ENCODE measurements at places on chromosomes 1 and 21.

- DNase-seq = no peak
Observed at GRCh38 chr21:14748662-14749061, 202.5 kb upstream of the SAMSN1 start.

- DNase-seq = no peak
Observed at GRCh38 chr1:32791881-32792280, 25.3 kb downstream of the YARS1 start.

GRCh38 chr1:8070381-8070811 is 44.3 kb upstream of the ERRFI1 start:
- DNase-seq = no peak

DNA sequence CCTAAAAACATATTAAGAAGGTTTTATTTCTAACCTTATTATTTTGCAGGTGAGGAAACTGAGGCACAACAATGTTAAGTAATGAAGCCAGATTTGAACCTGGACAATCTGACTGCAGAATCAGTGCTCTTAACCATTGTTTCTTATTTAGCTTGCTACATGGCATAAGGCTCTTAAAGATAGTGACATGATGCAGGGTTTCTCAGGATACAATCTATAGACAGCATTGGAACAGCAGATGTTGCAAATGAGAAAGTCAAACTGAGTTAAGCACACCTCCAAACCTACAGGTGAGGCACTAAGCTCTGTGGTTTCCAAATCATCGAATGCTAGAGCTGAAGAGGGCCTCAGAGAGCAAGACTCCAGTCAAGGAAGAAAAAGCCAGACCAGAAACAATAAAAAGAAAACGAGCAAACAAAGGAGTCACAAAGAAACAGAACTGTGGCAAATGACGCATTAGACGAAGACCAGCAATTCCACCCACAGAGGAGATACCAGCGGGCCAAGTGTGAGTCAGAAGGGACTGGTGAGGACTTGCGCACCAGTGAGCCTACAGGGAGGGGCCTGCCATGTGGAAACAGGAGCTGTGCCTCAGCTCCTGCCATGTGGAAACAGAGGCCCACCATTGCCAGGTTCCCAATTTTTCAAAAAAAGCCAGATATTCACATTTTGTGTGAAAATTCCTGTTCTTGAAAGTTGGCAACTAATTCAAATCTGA is 14.4 kb downstream of the CD58 start:
- no peak for DNase-seq

- no peak for DNase-seq
Observed at GRCh38 chr21:14244911-14245310, 29.0 kb downstream of the RBM11 start.

DNA sequence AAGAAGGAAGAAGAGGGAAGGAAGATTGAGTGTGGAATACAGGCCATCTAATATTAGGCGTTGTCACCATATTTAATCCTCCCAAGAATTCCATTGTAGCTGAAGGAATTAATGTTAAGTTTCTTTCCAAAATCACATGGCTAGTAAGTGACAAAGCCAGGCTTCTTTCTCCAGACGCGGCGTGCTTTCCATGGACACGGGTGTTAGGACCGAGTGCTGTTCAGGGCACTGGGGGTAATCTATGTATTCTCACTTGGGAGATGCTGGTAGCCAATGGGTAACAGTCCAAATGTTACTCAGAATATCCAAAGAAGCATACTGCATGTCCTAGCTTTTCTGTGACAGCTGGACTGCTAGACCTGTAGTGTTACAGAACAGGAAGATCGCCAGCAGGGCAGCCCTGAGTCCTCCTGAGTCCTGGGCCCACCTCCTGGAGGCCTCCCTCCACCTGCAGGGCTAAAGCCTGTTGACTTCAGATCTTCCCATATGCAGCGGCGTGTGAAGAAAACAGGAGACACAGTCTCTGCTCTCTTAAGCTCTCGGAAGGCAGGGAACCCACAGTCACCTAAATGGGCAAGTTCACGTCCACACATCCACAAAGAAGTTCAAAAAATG is 5.3 kb downstream of the IGSF9 start:
- no peak for DNase-seq

DNA sequence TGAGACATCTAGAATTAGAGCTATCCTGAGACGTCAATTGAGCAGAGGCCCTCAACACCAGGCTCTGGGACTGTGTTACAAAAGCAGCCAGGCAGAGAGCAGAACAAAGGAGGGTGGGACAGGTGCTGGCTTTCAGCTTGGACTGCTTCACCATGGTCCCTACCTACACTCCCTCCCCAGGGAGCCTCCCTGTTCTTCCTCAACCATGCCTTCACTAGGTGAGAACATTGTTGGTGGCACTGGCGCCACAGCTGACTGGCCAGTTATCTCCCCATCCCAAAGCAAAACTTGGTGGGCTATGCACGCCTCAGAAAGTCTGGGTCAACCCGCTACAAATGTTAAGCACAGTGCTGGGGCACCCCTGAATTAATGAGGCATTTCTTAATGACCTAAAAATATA is 87.8 kb downstream of the NMNAT2 start:
- DNase-seq = no peak

- no peak for DNase-seq
Observed at GRCh38 chr1:90400131-90400530, 317.0 kb downstream of the BARHL2 start.

GRCh38 chr1:234107416-234108021 is 203.0 kb downstream of the SLC35F3 start:
- no peak for DNase-seq

DNA sequence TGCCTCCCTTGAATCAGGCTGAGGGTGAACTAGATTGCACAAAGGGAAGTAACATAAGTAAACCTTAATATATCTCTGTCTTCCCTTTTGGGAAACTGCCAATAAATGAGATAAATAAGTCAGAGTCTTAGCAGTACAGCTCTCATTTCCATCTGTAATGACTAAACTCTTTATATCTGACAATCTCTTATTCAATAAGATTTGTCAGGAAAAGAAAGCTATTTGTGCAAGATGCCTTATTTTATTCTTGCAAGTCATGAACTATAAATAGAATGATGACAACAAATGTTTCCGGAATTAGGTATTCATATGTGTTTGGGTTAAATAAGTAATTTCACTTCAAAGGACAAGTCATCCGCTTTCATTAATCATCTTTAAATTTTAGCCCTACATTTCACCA is 229.2 kb downstream of the PTGER3 start:
- DNase-seq = no peak

DNA sequence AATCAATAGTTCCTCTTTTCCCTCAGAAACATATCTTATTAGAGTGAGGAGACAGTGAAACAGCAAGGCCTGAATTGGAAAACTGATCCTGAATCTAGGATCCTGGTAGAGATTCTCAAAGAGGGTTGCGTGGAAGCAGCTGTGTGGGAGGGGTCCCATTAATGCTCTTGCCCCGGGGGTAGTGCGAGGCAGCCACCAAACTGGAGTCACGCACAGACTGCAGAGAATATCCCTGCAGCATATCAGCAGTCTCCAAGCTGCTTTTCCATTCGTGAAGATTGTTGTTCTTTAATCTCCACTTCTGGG is 150.1 kb downstream of the DISC1 start:
- no peak for DNase-seq

GRCh38 chr1:110787328-110788071 is 85.4 kb upstream of the CD53 start:
- no peak for DNase-seq

DNA sequence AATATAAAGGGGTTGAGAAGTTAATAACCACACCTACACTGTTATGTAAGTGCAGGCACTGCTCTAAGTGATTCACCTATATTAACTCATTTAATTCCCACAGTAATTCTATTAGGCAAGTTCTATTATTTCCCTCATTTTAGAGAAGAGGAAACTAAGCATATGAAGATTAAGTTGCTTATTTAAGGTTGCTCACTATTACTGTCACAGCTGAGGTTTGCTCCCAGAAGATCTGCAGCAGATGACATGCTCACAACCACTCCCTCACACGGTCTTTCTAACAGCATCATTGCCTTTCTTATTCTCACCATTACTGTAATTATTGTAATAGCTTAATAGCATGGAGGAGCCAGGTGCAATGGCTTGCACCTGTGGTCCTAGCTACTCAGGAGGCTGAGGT is 196.4 kb upstream of the GREM2 start:
- no peak for DNase-seq

DNA sequence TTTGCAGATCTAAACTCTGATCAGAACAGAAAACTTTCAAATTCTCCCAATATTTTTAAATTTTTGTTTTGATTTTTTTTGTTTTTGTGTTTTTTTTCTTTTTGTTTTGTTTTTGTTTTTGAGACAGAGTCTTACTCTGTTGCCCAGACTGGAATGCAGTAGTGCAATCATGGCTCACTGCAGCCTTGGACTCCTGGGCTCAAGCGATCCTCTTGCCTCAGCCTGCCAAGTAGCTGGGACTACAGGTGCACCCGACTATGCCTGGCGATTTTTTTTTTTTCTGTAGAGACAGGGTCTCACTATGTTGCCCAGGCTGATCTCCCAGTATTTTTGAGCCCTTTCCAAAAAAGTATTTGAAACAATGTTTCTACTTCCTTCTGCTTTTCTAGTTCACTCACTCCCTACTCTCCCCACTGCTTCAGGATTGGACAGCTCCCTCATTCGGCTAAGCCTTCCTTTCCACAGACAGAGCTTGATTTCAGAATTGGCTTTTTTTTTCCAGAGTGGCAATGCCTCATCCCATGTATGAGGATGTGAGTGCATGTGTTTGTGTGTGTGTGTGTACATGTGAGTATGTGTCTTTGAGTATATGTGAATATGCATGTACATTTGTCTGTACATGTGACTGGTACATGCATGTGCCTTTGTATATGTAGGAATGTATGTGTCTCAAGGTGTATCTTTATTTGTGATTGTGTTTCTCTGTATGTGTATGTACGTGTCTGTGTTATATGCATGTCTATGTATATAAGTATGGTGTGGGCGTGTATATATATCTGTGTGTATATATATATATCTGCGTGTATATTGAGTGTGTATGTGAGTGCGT is 11.9 kb downstream of the LHX4 start:
- DNase-seq = no peak

DNA sequence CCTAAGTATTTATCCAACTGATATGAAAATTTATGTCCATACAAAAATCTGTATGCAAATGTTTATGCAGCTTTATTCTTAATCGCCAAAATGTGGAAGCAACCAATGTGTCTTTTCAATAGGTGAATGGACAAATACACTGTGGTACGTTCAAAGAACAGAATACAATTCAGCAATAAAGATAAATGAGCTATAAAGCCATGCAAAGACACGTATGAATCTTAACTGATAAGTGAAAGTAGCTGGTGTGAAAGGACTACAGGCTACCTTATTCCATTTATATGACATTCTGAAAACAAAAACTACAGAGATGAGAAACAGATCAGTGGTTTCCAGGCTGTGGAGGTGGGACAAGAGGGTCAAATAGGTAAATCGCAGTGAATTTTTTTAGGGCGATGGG is 419.6 kb upstream of the B3GALT2 start:
- DNase-seq = no peak

- DNase-seq = no peak
Observed at GRCh38 chr21:41656946-41657525, 109.8 kb downstream of the RIPK4 start.

DNA sequence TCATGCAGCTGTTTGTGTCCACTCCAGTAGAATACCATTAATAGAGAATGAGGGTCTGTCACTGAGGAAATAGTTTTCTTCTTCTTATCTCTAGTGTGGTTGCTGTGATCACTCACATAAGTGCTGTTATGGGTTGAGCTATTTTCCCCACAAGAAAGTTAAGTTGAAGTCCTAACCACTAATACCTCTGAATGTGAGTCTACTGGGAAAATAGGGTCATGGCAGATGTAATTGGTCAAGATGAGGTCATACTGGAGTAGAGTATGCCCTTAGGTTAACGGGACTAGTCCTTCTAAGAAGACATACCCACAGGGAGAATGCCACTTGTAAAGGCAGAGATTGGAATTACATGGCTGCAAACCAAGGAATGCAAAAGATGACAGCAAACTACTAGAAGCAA is 70.5 kb upstream of the COL24A1 start:
- DNase-seq = no peak

- DNase-seq = no peak
Observed at GRCh38 chr1:62335656-62336055, 16.4 kb upstream of the KANK4 start.

DNA sequence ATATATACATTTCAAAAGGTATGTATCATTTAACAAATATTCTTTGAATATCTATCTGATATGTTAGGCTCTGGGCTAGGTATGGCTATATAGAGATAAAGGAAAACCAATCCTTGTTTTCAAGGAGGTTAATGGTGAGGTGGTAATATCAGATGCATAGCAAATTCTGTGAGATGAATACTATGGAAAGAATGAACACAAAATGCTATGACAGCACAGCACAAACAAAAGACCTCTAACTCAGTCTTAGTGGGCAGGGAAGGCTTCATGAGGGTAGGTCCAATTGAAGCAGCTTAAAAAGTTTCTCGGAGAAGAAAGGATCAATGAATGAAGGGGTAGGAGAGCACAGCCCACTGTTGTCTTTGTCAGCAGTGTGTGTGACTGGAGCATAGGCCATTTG is 27.2 kb downstream of the FASLG start:
- DNase-seq = no peak

- DNase-seq = no peak
Observed at GRCh38 chr1:151537112-151537511, 3.0 kb upstream of the TUFT1 start.

- DNase-seq = peak; percentile 43
Observed at GRCh38 chr1:66331658-66332547, 202.1 kb upstream of the SGIP1 start.

DNA sequence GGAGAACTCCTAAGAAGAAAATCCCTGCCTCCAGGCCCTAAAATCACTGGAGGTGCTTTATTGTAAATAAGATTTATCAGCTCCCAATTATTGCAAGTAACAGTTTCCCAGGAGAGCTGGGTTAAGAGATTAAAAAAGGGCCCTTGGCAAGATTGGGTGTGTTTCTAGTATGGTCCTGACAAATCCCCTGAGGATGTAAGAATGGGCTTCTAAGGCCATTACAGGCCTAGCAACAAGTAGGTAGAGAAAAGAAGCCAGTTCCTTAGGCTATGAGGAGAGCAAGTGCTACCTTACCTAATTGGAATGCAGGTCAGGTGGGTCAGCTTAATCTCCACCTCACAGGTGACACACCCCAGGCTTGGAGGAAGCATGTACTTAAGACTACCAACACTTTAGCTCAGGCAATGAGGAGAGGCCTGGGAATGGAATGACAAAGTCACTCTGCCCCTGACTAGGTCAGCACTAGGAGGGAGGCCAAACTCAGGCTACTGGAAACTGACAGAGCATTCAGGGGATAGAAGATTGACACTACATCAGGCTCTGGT is 6.8 kb upstream of the OTUD7B start:
- DNase-seq = no peak

DNA sequence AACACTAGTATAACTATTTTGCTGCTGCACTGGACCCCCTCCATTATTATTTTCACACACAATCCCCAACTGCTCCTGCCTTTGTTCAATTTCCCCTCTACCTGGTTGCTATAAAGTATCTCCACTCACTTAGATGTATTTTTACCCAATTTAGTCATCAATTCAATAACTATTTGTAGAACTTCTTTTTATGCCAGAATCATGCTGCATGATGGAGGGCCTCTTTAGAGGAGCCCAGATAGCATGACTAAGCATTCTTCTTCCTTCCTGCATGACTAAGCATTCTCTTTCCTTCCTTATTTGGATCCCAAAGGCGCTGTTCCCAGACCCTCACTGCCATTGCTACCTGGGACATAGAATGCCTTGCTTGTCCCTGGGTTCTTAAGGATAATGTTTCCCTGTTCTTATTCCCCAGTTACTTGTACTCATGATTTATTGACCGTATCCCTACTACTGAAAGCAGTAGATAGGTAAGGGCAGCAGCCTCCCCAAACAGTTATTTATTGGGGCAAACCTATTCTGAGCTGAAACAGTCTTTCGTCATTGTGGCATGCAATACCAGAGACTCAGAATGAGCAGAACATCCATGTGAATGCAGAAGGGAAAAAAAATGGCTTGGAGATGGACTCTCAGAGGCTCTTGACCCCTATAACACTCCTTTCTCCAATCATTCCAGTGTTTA is 89.3 kb upstream of the AKT3 start:
- DNase-seq = no peak

Data from neuronal stem cell (in vitro differentiated cells).